ENCODE measurements at places on chromosomes 6 and 20.

GRCh38 chr6:168493976-168494375 is 53.0 kb downstream of the SMOC2 start:
- H3K27ac ChIP-seq, result no peak overlapping the region
- no peaks in the 10 kb centered on the region for H3K4me1 ChIP-seq
- no peak overlapping the region for H3K4me3 ChIP-seq
- H3K27me3 ChIP-seq, result no peaks in the 10 kb centered on the region
- DNase-seq, result no peak
- H3K36me3 ChIP-seq, result no peaks in the 10 kb centered on the region

DNA sequence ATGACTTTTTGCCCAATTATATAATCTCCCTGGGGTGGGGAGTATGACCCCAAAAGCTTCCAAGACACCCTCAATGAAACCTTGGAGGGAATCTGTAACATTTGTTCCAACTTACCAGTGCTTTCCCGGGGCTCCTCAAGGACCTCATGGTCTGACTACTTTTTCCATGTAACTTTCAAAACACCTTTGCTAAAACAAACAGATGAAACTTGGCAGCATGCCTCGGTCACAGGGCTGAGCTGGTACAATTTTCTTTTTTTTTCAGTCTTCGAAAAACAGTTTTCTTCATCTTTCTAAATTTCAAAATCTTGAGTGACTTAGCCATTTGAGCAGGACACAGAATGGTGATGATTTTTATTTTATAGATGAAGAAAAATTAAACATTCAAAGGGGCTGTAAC is 241.2 kb downstream of the BMP7 start:
- H3K4me3 ChIP-seq, result no peak overlapping the region
- no peaks in the 10 kb centered on the region for H3K4me1 ChIP-seq
- H3K27ac ChIP-seq, result no peak overlapping the region
- peaks cover under 1% of the 10 kb centered on the region for H3K27me3 ChIP-seq

GRCh38 chr6:113017353-113017752 is 670.2 kb downstream of the RFPL4B start:
- H3K27ac ChIP-seq, result no peak overlapping the region
- H3K4me1 ChIP-seq, result no peaks in the 10 kb centered on the region
- no peak overlapping the region for H3K4me3 ChIP-seq
- H3K27me3 ChIP-seq, result no peaks in the 10 kb centered on the region
- H3K36me3 ChIP-seq, result no peaks in the 10 kb centered on the region
- no peak for DNase-seq

- no peaks in the 10 kb centered on the region for H3K27me3 ChIP-seq
- no peaks in the 10 kb centered on the region for H3K36me3 ChIP-seq
- no peak for DNase-seq
- H3K4me1 ChIP-seq, result no peaks in the 10 kb centered on the region
Observed at GRCh38 chr6:71721642-71722041, 164.7 kb upstream of the RIMS1 start.

DNA sequence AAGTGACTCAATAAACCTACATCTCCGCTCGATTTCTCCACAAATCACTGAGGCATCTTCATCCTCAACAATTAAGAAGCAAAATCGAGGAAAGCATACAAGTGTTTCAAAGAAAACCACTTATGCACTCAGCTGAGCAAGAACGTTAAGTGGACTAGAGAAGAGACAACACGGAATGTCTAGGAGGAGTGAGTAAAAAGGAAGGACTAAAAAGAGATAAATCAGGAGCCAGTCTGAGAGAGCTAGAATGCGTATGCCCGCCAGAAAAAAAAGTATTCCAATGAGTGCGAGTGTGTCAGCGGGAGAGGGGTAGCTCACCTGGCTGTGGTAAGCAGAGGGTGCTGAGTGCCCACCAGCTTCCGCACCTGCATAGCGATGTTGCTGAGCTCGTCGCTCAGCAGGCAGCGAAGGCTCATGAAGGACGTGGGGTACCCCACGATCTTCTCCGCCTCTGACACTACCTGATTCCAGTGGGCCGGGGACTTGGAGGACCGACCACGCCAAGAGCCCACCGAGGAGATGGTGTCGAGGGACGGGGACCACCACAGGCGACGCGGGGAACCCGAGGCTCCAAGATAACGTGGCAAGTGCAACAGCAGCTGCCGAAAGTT is 587 bp downstream of the PDSS2 start:
- H3K27me3 ChIP-seq, result no peaks in the 10 kb centered on the region
- DNase-seq, result no peak
- peaks cover 16% of the 10 kb centered on the region for H3K4me1 ChIP-seq
- peak overlapping the region; percentile 93 for H3K4me3 ChIP-seq

DNA sequence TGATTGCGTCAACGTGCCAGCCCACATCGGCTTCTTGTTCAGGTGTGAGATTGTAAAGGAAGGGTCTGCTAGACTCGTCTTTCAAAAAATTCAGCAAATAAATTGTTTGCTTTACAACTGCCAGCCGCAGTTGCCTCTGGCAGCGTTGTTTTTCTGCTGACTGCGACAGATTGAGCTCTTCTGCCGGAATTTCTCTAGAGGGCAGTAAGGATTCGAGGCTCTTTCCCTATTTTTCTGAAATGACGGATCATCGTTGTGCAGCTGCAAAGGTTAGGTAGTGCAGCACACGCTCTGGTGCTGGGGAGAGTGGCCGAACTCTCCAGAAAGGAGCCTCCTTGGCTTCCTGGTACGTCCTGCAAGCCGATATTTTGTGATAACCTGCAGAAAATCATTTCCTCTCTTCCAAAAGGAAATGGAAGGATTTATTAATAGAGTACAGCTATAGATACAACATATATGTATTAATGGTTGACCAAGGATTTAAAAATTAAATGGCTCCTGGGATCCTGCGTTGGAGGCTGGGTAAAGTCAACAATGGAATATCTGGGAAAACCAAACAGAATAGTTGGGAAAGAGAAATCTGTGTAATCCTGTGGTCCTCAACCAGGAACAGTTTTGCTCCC is 121.9 kb upstream of the ZFP64 start:
- no peak overlapping the region for H3K4me3 ChIP-seq
- no peaks in the 10 kb centered on the region for H3K27me3 ChIP-seq
- H3K4me1 ChIP-seq, result no peaks in the 10 kb centered on the region
- no peak overlapping the region for H3K27ac ChIP-seq

DNA sequence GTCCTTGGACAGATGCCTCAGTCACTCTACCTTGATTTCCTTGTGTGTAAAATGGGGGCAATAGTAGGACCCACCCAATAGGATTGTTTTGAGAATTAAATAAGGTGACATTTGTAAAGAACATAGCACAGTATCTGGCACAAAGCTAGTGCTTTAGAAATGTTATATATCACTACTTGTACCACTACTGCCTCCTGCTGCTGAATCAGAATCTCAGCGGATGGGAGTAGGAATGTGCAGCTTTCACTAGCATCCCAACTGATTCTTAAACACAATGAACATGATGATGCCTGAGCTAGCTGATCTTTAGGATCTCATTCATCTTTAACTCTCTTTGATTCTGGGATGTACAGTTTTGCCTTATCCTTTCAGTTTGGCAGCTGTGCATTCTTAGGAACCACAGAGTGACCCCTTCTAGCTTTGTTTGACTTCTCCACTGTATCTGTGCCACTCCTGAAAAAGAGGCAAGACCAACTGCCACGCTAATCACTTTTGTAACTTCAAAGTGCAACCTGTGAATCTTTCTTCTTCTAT is 7.2 kb downstream of the PBOV1 start:
- no peaks in the 10 kb centered on the region for H3K4me1 ChIP-seq
- peaks cover 21% of the 10 kb centered on the region for H3K27me3 ChIP-seq
- no peaks in the 10 kb centered on the region for H3K36me3 ChIP-seq
- DNase-seq, result no peak
- no peak overlapping the region for H3K27ac ChIP-seq

DNA sequence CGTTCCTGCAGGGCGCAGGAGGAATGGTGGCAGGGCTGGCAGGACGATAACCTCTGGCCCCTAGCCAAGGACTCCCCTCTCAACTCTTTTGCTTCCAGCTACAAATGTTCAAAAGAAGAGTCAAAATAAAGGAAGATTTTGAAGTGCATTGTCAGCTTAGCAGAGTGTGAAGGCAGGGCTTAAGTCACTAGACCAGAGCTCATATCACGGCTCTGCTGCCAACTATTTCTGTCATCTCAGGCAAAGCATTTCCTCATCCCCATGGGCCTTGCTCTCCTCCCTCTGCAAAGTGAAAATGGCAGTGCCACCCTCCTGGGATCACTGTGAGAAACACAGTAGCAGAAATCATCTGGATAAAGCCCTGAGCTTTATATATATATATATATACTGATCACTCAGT is 36.7 kb downstream of the CFAP61 start:
- DNase-seq, result no peak
- no peaks in the 10 kb centered on the region for H3K36me3 ChIP-seq
- H3K4me1 ChIP-seq, result no peaks in the 10 kb centered on the region
- peaks cover 6% of the 10 kb centered on the region for H3K27me3 ChIP-seq

- no peaks in the 10 kb centered on the region for H3K27me3 ChIP-seq
- DNase-seq, result no peak
- no peak overlapping the region for H3K4me3 ChIP-seq
Observed at GRCh38 chr6:117327149-117328004, 62.0 kb downstream of the VGLL2 start.

DNA sequence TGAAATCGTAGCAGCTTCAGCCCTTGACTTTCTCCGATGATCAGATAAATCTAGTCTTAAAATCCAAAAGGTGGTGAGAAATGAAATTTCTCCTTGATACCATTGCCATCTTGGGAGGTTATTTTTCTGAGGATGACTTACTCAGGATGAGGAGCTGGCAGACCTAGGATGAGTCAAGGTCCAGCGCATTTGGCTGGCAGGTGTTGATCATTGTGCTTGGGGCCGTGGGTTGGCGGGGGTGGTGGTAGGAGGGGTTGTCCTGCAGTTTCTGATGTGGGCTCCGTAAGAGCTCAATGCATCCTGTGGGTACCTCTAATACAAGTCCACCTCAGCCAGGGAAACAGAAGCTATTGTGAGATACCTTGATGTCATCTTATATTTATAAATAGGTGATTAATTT is 148.3 kb upstream of the SCGN start:
- H3K27ac ChIP-seq, result no peak overlapping the region
- no peaks in the 10 kb centered on the region for H3K36me3 ChIP-seq
- H3K27me3 ChIP-seq, result no peaks in the 10 kb centered on the region
- no peaks in the 10 kb centered on the region for H3K4me1 ChIP-seq
- DNase-seq, result no peak

DNA sequence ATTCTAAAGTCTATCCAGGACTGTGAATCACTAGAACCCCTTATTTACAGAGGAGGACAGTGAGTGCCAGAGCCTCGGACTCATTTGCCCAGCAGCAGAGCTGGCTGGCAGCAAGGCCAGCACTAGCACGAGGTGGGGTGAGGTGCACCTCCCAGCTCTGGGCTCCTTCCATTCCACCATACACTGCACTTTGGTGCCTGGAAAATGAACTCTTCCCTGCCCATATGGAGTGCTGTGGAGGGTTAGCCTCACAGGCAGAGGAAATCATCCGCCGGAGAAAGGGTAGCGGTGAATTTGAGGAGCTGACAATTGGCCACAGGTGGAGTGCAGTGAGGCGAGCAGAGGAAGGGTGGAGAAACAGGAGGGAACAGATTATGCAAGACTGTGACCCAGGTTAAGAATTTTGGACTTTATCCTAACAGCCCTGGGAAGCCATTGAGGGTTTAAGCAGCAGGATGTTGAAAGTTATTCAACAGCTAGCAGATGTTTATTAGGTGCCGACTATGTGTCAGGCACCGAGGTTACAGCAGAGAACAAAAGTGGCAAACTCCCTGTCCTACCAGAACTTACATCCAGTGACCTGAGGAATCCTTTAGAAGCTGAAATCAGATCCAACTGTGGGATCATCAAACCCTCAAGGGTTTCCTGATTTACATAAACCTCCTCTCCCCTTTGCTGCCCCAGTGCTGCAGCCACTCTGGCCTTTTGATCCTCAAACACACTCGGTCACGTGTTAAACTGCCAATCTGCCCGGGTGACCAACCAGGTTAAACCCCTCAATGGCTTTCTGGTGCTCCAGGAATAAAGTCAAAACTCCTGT is 6.2 kb downstream of the TRIM26 start:
- H3K36me3 ChIP-seq, result peaks cover 39% of the 10 kb centered on the region
- no peak overlapping the region for H3K4me3 ChIP-seq
- H3K27me3 ChIP-seq, result no peaks in the 10 kb centered on the region
- no peak overlapping the region for H3K27ac ChIP-seq

DNA sequence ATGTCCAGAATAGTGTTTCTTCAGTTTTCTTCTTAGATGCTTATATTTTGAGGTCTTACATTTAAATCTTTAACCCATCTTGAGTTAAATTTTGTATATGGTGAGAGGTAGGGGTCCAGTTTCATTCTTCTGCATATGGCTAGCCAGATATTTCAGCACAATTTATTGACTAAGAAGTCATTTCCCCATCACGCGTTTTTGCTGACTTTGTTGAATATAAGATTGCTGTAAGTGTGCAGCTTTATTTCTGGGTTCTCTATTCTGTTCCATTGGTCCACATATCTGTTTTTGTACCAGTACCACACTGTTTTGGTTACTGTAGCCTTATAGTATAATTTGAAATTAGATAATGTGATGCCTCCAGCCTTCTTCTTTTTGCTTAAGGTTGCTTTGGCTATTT is 179.6 kb downstream of the AKAP7 start:
- H3K27me3 ChIP-seq, result no peaks in the 10 kb centered on the region
- no peak for DNase-seq

DNA sequence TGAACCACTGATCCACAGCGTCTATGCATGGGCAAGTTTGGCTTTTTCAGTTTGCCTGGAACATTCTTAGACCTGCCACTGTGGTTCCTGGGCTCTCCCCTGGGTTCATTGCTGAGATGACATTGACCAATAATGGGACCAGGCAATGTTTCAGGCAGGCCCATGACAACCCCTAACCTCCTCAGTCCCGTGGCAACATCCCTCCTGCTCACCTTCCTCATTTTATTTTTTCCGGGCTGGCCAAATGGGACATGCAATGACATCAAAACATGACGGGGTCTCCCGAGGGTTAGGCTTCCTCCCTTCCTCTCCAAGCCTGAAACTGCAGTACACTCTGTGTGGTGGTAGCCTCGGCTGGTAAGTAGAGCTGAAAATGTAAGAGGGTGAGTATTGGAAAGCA is 234.0 kb upstream of the RREB1 start:
- H3K4me1 ChIP-seq, result no peaks in the 10 kb centered on the region
- no peak overlapping the region for H3K4me3 ChIP-seq
- H3K36me3 ChIP-seq, result no peaks in the 10 kb centered on the region

DNA sequence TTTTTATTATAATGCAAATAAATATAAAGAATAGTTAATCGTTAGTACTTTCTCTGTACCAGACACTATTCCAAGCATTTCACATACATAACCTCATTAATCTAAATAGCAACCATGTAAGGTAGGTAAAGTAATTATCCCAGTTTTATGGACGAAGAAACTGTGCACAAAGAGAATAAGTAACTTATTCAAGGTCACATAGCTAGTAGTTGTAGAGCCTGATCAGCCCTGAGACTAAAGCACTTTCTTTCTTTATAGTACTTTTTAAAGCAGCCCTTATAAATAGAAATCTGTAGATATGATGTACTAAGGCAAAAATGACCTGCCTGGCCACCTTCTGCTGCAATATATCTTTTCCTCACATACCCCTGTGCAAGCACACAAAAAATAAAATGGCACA is 104.8 kb downstream of the MYO6 start:
- no peaks in the 10 kb centered on the region for H3K4me1 ChIP-seq
- DNase-seq, result no peak
- H3K36me3 ChIP-seq, result no peaks in the 10 kb centered on the region
- no peak overlapping the region for H3K4me3 ChIP-seq
- H3K27ac ChIP-seq, result no peak overlapping the region
- H3K27me3 ChIP-seq, result no peaks in the 10 kb centered on the region

GRCh38 chr6:116550796-116551195 is 2.8 kb upstream of the CALHM4 start:
- H3K36me3 ChIP-seq, result no peaks in the 10 kb centered on the region
- H3K27me3 ChIP-seq, result peaks cover 26% of the 10 kb centered on the region
- no peak overlapping the region for H3K4me3 ChIP-seq
- no peaks in the 10 kb centered on the region for H3K4me1 ChIP-seq

GRCh38 chr6:104753251-104753650 is 106.5 kb downstream of the HACE1 start:
- no peak overlapping the region for H3K4me3 ChIP-seq
- no peak overlapping the region for H3K27ac ChIP-seq
- H3K27me3 ChIP-seq, result no peaks in the 10 kb centered on the region
